ENCODE measurements at places on chromosomes 4 and X.

DNA sequence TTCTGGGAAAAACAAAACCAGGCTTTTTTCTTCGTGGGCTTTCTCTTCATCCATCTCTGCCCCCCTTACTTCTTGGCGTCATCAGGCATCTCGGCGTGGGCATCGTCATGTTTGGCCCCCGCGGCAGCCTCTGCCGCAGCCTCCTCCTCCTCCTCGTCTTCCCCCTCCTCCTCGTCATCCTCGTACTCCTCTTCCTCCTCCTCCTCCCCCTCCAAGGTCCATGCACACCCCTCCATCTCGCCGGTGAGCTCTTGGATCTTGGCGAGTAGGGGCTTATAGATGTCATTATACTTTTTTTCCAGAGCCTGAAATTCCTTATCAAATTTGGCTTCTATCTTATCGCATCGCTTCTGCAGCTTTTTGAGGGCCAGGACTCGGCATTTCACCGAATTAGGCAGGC lies 488 bp downstream of the NAP1L5 start:
- no peak for DNase-seq

DNA sequence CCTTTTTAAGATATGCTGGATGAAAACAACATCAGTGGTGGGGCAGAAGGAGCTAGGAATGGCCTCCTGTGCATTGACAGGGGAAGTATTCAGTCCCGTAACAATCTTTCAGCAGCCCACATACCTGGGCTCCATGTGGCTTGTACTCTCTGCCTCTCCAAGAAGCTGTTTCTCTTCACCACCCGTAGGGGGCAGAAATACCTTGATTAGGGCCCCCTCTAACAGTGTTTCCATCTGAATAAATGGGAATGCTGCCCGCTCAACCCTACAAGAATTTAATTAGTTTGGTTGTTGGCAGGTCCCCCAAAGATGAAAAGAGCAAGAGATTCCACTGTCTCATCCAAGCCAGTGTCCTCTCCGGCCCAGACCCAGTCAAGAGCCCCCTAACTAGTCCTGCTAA lies 155.2 kb downstream of the SMIM20 start:
- no peak for DNase-seq

GRCh38 chrX:27057883-27058282 lies 405.3 kb downstream of the PPP4R3C start:
- DNase-seq, result no peak

DNA sequence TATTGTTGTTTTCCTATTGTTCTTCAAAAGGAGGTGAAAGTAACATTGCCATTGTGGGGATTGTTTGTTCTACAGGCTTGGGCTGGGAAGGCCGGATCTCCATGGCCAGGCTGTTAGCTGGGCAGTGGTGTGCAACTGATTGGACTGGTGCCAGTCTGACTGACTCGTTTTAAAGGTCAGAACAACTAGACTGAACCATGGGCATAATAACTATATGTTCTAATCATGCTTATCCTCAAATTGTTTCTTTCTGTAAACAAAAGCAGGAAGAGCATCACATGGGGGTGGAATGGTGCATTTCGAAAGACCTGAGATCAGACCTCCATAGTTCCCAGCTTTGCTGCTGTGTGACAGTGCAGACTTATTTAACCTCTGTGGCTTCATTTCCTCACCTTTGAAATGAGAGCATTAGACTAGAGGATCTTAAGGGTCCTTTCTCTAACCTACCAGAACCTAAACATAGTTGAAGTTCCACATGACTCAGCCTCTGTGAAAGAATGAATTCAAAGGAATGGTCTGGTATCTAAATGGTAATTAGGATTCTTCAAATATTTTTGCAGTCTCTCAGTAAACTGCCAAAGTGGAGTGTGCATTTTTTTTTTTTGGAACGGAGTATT lies 66.7 kb upstream of the PGRMC2 start:
- DNase-seq, result no peak

DNA sequence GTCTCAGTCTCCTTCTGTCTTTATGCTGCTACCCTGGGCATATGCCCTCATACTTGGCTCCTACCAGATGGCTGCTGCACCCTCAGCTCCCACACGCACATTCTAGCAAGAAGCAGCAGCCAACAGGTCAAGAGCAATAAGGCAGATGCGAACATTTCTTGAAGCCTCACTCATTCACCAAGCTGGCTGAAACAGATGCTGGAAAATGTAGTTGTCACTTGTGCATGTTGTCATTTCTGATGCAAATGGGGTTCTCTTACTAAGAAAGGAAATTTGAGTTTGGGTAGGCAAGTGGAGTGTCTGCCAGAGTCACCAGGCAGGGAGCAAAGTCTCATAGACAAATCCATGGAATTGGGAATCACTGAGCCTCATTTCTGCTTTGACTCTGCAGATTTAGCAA lies 57.4 kb upstream of the SORBS2 start:
- DNase-seq, result no peak

DNA sequence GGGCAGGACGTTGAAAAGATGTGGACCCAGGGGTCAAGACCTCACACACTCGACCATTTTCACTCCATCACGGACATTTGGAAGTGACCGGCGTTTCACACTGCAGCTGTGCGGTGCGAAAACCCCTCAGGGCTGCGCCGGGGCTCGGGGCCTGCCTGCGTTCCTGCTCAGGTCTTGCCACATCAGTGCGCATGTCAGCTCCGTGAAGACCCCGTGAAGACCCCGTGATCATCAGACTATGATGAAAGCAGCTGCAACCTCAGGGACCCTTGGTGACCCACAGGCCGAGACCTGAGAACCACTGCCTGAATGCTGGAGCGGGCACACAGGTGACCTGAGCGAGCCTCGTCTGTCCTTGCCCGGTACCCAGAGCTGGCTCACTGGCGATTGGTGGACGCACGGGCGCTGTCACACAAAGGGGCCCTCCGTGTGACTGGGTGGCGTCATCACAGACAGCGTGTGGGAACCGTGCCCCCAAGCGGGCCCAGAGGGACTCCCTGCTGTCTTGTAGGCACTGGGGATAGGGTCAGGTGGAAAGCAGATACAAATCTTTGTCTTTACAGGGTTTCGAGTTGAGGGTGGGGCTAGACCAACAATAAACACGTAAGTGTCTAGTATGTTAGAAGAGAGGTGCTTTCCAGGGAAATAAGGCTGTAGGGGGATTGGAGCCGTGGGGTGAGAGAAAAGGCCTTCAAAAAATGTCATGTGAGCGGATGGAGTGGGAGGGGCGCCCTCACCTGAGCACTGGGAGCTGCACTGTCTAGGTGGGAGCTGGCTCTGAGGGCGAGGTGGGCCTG lies 12.7 kb downstream of the MSANTD1 start:
- no peak for DNase-seq

DNA sequence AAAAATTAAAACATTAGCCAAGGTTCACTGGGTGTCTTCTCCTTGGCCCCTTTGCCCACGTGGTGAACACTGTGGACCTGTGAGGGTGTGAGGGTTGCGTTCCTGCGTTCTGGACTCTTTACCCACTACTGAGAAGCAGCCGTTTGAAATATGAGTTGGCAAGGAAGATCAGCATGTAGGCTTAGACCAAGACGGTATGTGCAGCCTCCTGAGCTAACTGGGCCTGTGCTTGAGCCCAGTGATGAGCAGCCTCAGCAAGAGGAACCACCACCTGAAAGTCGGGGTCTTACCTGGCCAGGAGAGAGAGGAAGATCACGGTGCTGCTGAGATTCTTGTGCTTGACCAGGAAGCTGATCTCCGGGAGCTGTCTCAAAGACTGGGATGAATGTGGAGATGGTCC lies 19.5 kb downstream of the RGS12 start:
- no peak for DNase-seq

DNA sequence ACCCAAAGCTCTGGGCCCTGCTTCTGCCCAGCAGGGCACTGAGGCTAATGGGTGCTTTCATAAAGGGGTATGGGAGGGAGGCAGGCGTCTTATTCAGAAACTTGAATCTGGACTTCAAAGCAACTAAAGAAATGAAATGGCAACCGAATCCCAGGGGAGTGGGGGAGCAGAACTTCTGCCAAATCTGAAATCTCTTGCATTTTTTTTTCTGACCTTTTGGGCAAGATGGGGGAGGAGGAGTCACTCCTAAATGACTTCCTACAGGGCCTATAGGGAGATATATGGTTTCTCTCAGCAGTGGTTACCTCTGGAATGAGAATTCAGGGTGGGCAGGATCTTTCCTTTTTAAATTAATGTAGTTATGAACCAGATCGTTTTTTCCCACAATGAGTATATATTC lies 30.6 kb upstream of the KIAA1210 start:
- DNase-seq, result no peak

DNA sequence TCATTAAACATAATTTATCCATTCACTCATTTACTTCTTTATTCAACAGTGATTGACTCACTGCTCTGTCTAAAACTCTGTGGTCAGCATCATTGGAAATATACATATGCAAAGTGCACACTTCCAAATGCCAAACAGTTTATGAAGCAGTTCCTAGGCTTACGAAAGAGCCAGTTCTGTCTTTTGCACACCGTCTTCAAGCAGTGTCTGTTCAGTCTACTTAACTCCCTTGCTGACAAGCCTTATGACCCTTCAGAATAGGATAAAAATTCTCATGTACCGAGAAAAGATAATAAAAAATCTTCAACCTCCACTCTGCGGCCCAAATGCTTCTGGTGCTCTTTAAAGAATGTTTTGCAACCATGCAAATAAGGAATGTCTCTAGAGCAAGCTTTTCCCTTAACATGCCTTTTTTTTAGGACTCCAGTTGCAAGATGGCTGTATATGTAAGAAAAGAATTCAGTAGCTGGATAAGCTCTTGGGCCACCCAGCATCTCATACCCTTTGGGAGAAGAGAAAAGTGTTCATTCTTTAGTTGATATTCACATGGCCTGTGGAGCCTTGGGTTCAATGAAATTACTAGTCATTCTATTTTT lies 1037.0 kb upstream of the SLIT2 start:
- no peak for DNase-seq
